ENCODE measurements at places on chromosomes 7 and 10.

GRCh38 chr10:12635127-12635541 is 285.8 kb downstream of the CAMK1D start:
- DNase-seq = peak; percentile 64

DNA sequence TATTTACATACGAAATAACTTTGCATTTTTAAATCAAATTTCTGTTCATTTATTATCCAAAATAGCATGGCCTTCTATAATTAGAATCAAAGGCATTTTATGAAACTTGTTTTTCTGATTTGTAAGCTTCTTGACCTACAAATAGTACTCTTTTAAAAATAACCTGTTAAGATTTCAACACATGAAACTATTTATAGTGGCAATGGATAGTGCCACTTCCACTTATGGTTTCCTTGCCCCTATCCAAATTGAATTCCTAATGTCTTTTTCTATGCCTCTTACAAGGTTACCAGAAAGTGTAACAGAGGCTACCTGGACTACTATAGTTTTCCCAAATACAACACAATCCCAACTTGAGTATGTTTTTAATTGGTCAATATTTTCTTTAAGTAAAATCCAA is 263.5 kb downstream of the SEMA3D start:
- no peak for DNase-seq

DNA sequence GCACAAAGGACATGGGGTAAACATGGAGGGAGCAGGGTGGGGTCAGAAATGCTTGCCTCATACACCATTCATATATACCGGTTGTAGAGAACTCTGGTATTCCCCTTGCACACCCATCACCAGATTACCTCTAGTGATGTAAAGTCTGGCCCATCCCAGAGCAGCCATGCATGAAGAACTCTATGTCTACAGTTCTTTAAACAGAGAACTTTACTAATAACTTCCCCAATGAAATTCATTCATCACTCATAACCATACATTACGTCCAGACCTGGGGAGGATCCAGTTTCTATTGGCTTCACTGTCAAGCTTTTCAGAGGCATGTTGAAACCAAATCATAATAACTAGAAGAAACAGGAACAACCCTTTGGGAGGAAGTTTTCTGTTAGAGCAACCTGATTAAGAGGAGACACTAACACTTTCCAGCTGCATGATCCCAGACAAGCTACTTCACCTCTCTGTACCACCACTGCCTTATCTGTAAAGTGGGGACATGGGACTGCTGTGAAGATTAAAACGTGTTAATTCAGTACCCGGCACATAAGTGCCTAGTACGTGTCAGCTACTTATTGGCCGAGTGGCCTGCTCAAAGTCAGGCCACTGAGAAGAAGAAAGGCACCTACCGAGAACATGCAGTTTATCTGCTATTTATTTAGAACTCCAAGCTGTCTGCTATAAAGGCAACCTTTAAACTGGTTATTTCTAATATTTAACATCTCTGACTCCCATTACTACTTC is 59.7 kb downstream of the IGF2BP3 start:
- DNase-seq = no peak

DNA sequence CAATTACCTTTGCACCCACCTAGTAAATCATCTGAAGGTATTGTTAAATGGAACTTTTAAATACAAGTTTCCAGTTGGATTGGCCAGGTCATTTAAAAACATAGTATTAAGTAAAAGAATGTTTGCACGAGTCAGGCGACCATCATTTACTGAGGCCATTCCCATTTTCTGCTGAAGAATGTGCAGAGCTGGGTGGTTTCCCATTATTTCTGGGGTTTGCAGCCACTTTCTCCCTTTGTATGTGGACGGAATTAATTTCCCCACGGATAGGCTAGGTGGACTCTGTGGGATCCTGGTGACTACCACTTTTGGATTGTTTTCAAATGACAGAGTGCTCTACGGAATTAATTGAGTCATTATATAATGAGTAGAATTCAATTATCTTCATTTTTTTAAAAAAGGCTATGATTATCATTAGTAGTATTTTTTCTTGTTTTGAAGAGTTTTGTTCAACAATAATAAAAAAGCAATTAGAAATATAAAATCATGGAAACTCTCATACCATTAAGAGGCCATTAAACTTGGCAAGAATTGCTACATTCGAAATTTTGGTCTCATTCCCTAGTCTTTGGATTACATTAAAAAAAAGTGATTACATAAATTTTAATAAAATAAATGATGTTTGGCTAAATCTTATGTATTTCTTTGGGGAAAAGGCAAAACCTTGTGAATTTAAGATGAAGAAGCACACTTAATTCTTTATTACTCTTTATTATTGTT is 120.4 kb upstream of the FZD8 start:
- no peak for DNase-seq

DNA sequence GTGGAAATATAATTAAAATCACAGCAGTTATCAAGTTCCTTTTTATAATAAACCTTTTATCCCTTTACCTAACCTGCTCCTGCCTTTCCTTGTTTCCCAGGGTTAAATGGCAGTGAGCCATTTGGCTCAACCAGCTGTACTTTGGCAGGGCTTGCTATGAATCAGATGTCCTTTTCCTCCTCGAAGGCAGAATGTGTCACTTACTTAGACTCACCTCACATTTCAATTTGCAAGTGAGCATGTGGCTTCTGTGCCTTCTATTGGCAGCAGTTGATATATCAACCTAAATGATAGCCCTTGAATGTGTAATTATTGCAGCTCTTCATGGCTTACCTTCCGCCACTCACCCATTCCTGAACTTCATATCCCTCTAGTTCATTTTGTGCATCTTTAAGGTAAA is 301.7 kb downstream of the CSTF2T start:
- DNase-seq = no peak

- DNase-seq = no peak
These were observed 122.2 kb downstream of the PRKAG2 start for GRCh38 chr7:151754688-151755130.

DNA sequence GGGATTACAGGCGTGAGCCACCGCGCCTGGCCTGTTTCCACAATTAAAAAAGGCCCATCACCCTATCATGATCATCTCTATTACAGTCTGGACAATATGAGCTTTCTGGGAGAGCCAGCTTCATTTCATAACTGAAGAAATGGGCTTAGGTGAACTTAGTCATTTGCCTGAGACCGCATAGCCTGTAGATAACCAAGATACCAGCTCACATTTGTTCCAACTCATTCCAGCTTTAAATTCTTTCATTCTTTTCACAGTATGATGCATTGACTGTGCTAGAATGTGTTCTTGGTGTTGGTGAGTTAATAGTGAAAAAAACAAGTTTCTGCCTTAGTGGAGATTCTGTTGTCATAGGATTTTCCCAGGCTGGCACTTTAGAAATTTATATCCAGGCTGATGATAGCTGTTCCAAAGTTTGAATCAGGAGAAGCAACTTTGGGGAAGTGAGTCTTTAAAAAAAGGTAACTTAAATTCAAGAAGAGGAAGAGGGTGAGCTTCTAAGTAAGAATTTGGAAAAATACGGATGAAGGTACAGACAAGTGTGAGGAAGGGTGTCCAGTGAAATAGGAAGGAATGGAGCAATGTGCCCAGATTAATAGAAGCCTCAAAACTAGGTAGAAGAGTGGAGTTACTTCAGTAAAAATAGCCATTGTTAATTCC is 2.1 kb upstream of the H2AZ2 start:
- peak; percentile 27 for DNase-seq

DNA sequence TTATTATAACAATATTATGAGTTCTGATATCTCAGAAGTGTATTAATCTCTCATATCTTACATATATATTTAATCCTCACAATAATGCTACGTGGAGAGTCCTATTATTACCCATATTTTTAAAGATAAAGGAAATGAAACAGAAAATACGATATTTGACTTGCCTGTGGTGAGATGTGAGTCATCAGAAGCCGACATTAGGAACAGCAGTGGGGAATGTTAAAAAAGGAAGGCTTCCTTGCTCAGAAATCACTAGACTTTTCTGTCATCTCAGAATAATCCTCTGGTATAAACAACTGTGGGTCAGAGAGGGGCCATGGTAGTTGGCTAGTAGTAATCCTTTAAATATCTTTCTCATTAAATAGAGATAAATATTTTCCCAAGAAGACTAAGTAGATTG is 402.3 kb upstream of the PCDH15 start:
- no peak for DNase-seq

- DNase-seq = no peak
These were observed 56.4 kb upstream of the PLPP4 start for GRCh38 chr10:120400601-120401000.

DNA sequence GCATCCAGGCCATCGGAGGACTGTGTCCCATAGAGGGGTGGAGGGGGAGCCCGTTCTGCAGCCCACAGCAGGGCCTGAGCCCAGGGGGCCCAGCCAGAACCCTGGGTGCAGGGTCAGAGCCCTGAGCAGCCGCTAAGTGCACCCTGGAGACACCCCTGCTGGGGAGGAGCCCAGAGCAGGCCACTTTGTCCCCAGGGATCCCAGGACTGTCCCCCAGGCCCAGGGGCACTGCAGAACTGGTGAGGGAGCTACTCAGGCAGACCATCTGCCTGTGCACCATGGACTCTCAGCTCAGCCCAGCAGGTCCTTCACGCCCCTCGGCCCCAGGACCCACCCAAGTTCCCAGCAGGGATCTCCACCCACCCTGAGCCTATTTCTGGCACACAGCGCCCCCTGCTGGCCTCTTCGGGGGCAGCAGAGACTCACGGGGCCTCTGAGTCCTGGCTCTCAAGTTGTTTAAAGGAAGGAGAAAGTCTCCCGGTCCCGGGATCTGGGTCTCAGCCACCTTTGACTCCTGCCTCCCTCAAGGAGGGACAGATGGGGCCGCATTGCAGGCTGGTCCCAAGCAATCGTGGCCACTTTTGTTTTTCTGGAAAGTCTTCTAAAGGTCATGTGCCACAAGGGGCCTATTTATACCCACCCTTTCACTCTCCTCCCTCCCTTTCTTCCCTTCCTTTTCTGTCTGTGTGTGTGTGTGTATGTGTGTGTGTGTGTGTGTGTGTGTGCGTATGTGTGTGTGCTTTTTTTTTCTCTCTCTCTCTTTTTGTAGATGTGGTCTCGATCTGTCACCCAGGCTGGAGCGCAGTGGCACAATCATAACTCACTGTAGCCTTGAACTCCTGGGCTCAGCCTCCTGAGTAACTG is 90.3 kb downstream of the MYL10 start:
- peak; percentile 29 for DNase-seq

GRCh38 chr7:111137296-111138192 is 46.6 kb downstream of the LRRN3 start:
- peak; percentile 58 for DNase-seq

GRCh38 chr10:130370721-130371120 is 234.5 kb downstream of the GLRX3 start:
- no peak for DNase-seq

DNA sequence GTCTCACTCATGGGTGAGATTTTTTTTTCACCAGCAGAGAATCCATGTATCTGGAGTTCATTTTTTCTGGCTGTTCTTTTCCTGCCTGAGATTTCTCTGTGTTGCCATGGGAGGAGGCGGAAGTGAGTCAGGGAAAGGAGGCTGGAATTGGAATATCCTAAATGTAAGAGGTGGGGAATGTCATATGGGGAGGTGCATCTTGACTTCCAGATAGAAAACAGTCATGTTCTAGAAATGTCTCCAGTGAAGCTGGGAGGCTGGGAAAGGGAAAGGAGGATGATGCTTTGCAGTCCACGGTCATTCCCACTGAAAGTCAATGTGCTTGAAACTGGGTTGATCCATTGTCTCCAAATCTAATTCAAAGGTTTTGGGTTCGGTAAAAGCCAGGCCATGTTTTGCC is 39.7 kb upstream of the HPS1 start:
- no peak for DNase-seq

DNA sequence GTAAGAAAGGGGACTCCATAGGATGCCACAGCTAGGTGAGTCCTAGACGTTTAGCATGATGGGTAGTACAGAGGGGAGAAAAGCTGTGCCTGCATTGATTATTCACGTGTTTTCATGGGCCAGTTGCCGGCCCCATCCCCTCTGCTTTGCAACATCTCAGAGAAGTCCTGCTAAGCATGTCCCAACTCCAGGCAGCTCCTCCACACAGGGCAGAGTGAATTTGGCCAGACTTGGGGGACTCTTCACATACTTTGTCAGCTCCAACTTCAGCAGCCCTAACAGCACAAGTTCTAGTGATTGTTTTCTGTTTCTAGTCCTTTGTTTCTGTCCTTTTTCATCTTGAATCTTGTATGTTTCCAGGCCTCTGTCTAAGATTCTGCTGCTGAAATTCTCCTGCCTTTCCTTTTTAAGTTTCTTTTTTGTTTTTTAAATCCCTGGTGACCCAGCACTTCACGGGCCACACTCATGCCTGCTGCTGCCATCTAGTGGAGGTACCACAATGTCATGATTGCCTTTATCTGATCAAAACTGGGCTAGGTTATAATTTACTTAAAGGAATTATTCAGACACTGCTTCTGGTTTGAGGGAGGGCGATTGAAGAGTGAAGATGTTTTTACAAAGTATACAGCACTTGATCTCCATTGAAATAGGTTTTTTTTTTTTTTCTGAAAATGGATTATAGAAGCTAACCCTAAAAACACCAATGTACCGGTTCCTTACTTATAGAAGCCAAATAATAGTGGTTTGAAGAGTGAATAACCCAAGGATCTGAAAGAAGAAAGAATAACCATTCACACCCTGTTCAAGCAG is 276.9 kb downstream of the CSTF2T start:
- DNase-seq = no peak

- no peak for DNase-seq
These were observed 84.4 kb upstream of the FAM171A1 start for GRCh38 chr10:15455456-15455855.

- no peak for DNase-seq
These were observed 108.3 kb downstream of the EGFR start for GRCh38 chr7:55127135-55127551.

GRCh38 chr10:119705434-119705831 is 20.4 kb upstream of the INPP5F start:
- DNase-seq = no peak

DNA sequence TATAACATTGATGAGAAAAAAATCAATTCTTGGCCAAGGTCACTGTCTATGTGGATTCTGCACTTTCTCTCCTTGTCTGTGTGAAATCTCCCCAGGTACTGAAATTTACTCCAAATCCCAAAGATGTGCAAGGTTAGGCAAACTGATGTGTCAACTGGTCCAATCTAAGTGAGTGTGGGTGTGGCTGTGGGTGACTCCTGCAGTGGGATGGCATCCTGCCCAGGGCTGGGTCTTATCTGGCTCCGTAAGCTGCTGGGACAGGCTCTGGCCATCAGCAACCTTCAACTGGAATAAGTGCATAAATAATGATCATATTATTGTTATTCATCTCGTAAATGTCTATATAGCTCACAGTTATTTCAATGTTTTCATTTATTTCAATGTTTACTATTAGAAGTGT is 79.3 kb downstream of the JCAD start:
- DNase-seq = no peak

DNA sequence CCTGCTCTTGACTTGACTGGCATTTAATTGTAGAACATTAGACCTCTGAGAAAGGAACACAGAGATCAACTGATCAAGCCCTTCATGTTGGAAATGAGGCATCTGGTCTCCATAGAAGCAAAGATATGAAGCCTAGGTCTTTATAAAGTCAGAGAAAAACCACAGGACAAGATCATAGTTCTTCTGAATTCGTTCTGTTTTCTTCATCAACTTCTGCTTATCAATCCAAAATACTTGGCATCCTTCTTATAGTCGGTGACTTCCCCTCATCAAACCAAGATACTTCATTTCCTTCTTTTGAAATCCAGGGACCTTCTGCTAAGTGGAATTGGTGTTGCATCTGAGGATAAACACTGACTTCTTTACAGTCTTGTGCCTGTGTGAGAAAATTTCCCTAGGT is 77.1 kb upstream of the PRKCQ start:
- no peak for DNase-seq

Data from T-helper 2 cell treated with Interferon-gamma antibody and Interleukin-4, amounts not matched to agents 5 μg/mL and 100 μg/mL, for 36 hours (primary cell).